GOT3 (cell line): ENCODE measurements at places on chromosomes 2 and 18.

GRCh38 chr2:6657136-6657535 is 208.6 kb downstream of the CMPK2 start:
- DNase-seq = no peak

- DNase-seq = no peak
Measured at GRCh38 chr2:235689427-235689853, 195.6 kb downstream of the AGAP1 start.

- DNase-seq = no peak
Measured at GRCh38 chr18:11951390-11951851, 29.9 kb upstream of the IMPA2 start.

DNA sequence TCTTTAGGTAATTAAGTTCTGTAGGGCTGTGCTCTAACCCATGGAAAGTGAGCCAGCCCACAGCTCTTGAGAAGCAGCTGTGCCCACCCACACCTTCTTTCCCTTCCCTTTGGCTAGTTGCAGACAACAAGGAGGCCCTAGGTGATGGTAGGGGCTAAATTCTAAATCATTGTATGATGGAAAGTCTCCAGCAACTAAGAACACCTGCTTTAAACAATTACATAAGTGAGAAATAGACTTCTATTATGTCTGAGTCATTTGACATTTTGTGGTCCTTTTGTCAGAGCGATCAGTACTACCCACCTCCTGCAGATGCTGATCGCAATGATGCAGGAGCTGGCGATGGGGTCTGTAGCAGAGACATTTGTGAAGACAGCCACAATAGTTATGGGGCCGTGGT is 79.6 kb downstream of the TEX51 start:
- DNase-seq = no peak

GRCh38 chr18:61236356-61237057 is 96.7 kb upstream of the CDH20 start:
- DNase-seq = no peak

DNA sequence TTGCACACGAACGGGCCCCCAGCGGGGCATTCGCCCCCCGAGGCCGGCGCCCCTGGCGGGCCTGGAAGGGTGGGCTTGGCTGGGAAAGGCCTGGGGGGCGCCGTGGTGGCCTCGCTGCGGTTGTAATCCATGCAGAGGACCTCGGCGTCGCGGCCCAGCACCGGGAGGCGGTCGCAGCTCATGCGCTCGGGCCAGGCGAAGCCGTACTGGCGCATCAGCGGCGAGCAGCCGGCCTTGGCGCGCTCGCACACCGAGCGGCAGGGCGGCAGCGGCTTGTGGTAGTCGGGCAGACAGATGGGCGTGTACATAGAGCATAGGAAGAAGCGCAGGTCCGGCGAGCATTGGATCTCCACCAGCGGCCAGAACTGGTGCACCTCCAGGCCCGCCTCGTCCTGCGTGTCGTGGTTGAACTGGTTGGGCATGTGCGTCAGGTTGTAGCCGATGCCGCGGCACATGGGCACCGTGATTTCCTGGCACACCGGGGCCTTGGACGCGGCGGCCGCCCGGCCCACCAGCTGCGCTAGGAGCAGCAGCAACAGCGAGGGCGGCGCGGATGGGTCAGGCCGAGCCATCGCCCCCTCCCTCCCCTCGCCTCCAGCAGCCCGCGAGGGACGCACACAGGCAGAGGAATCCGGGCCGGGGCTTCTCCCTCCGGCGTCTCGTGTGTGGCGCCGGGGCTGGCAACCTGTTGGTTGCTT is 1.4 kb downstream of the FZD5 start:
- no peak for DNase-seq

DNA sequence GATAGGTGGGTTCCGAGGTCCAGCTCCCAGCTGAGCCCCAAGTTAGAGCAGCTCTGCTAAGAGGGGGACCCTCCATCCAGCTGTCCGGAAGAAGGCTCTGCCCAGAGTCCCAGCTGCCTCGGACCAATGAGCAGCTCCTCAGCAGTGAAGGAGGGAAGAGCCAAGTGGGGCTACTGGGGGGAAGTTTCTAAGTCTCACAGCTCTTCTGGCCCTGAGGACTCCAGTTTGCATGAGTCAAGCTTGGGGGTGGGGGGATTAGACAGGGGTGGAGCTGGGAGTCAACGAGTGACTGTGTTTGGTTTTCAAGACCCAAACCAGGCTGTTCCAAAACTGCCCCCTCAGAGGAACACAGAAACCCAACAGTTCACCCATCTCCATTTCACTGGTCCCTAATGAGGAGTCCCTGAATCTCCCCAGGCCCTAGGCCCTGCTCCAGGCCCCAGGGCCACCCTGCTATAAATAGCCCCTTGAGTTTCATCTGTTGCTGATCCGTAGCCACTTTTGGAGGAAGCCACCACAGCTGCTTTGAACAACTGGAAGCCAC is 100.9 kb downstream of the TNS1 start:
- DNase-seq = no peak

GRCh38 chr2:106307860-106308259 is 113.8 kb upstream of the UXS1 start:
- DNase-seq = no peak

DNA sequence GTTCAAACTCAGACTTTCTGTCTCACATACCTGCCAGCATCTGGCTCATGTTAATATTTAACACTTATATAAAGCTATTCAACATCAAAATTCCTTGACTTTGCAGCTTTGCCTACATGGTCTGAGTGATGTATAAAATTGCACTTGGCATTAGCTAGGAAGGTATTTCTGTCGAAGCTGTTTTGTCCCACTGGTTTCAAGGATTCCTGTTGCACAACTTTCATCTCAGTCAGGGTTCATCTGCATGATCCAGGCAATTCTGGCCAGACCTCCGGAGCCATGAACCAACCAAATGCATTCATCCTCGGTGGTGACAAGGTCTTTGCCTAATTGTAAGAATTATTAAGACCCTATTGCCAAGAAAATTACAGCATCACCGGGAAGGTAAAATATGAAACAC is 185.4 kb downstream of the ZEB2 start:
- no peak for DNase-seq

DNA sequence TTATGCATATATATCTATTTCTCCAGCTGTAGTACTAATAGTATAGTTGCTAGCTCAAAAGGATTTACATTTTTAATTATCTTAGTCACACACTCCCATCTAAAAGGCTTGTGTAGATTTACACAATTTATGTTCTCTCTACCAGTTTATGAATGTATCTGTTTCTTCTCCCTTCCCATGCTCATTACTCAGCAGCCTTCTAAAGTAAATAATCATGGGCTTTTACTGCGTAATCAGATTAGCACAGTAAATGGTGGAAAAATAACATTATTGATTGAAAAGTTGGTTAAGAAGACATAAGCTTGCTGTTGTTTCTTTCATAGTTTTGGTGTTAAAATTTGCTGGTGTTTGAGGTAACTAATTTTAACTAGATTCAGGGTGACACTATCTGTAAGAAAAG is 81.8 kb downstream of the PTPN4 start:
- DNase-seq = no peak

DNA sequence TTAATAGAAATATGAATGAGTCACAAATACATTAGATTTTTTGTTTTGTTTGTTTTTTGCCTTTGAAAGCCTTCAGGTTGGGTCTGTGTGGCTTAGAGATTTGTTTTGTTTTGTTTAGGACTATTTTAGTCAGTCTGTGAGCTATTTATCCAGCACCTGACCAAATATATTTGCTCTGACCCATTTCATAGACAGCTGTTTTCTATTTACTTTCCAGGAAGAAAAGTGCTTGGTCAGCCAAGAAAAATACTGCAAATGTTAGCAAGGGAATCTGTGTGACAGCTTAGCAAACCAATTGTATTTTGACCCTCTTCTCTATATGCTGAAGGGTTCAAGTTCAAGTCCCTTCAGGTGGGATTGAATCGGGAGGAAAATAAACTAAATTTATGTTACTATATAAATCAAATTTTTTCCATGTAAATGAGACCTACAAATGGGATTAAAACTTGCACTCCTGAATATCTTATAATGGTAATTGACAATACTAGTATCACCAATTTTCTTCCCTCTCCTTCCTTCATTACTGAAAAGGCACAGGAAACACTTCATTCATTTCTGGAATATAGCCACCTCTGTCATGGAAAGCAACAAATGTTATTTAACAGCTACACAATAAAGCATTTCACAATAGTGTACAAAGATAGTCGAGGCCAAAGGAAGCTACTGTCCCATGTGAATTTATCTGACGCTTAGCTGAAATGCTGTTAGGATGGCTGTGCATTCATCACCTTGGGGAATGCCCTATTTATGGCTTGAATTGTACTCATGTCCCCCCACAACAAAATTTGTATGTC is 23.1 kb upstream of the KLF7 start:
- DNase-seq = no peak

DNA sequence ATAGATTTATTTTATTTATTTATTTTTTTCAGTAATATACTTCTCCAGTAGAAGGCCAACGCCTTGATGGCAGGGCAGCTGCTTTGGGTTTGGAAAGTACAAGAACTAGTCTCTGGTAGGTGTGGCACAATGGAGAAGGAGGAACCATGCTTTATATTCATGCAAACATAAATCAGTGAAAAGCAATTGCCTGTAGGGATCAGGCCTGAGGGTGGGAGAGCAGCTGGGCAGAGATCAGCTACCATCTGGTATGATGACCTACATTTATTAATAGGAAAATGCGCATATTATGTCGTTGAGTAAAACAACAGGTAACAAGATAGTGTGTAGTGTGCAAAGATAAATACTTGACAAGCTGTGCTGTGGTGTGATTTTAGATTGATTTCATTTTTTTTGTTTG is 120.4 kb upstream of the TLK1 start:
- DNase-seq = no peak

DNA sequence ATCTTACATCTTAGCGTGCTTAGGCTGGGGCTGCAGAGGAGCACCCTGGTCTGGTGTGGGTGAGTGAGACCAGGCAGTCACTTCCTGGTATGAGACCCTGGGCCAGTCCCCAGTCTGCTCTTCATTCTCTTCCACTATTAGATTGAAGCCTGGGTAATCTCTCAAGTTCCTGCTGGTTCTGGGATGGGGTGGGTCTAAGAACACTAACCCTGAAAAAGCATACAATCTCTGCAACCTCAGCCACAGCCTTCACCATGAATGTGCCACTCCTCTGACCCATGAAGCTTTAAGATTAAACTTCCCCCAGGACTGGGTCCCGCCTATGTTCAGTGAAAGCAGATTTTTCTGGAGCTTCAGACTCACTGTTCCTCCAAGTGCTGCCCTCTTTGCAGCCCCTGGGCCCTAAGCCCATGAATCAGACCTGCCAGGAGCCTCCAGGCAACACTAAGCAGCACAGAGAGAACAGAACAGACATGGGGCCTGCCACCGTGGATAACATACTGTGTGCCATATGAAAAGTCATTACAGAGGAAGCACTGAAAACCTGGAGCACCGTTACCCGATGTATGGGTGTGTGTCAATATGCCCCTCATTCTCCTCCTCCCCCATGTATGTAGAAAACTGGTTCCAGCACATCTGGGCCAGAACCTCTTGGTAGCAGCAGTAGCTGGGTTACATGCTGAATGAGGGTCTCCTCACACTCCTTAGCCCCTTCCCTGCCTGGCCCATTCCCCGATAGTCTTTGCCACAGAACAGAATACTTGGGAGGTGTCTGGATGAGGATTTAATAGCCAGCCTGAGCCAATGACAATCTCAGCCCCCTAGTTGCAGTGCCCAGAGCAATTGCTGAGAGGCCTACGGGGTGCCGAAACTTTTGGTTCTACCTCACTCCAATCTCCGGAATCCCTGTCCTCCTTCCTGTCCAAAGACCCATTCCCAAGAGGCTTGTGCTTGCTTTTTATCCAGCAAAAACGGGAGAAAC is 2.7 kb upstream of the SIX2 start:
- DNase-seq = no peak

GRCh38 chr2:102618452-102619413 is 620 bp upstream of the SLC9A2 start:
- no peak for DNase-seq

DNA sequence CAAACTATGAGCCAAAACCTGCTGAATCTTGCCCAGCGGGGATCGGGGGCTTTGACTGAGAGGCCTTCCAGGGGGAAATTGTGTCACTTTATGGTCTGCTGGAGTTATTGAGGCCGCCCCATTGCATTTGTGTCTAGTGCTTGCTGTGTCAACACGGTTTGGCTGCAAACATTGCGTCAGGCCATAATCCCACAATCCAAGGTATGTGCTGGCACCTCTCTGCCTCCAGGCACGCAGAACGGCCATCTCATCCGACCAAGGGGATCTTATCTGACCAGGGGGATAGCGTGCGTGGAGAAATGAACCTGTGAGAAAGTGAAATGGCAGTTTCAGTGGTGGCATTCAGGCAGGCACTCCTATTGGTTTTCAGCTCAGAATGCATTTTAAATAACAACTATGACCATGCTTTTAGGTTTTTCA is 18.1 kb upstream of the LYPD6B start:
- DNase-seq = no peak

DNA sequence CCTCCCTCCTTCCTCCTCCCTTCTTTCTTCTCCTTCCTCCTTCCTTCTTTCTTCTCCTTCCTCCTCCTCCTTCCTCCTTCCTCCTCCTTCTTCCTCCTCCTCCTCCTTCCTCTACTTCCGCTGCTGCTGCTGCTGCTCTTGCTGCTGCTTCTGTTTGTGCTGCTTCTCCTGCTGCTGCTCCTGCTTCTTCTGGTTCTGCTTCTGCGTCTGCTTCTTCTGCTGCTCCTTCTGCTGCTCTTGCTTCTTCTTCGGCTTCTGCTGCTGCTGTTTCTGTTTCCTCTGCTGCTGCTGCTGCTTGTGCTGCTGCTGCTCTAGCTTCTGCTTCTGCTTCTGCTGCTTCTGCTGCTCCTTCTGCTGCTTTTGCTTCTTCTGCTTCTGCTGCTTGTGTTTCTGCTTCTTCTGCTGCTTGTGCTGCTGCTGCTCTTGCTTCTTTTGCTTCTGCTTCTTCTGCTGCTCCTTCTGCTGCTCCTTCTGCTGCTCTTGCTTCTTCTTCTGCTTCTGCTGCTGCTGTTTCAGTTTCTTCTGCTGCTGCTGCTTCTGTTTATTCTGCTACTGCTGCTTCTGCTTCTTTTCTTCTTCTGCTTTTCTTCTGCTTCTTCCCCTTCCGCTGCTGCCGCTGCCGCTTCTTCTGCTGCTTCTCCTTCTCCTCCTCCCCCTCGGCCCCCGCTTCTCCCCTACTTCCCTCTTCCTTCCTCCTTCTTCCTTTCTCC is 8.6 kb downstream of the SNRNP27 start:
- no peak for DNase-seq

GRCh38 chr2:47381408-47381807 is 21.5 kb upstream of the MSH2 start:
- no peak for DNase-seq

DNA sequence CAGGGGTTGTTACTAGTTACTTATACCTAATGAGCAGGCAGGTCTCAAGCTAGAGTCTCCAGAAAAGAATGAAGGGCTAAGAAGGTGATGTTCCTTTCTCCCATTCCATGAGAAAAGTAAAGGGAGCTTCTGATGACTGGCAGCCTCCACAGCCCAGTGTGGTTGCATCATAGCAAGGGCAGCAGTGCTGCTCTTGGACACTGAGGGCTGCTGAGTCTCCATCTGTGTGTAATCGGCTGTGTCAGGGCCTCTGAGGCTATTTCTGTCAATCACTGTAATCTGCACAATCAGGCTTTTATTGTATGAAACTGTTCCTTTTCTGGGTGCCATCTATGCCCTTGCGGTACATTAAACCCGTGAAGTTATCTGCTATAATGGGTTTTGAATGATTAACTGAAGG is 164.1 kb upstream of the FBXO11 start:
- DNase-seq = no peak

GRCh38 chr2:240298803-240299709 is 136.4 kb upstream of the GPC1 start:
- no peak for DNase-seq
